ENCODE measurements at places on chromosomes 6 and 20. TPM values are rescaled to one million over a fixed set of nuclear protein-coding genes. Genes with fewer than 3 reads are reported as not detected.

PTGIS gene
- polyA plus RNA-seq = 0.05 TPM

BPIFA1 gene
- polyA plus RNA-seq = not detected

GABRR1 gene
- not detected for polyA plus RNA-seq

DNA sequence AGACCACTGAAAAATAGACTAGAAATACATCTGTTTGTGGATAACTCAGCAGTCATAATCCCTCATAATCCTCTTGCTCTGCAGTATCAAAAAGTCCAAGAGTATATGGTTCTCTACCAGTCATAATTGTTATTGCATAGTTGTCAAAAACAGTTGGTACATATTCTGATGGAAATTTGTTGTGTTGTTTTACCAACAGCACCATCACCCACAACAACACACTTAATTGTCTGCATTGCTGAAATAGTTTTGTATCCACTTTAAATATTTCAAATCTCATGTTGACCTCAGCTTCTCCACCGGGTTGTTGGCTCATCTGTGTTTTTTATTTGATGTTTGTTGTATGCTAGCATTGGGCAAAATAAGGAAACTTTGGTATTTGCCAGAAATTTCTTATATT is 39.4 kb downstream of the ITCH start:
- no peak for DNase-seq

DNA sequence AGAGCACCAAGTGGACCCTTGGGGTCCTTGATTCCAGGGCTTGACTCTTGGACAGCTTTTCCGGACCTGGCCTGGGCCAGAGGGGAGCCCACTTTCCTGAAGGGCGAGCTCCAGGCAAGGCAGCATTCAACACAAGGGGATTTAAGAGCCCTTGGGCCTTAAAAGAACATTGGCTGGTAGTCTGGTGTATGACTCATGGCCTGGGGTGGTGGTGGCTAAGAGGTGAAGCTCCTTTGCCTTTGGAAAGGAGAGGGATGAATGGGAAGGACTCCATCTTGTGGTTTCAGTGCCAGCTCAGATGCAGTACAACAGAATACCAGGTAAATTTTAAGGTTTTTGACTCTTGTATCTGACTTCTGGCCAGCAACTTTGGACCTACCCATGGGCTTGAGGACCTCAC is 760.7 kb downstream of the GRIK2 start:
- DNase-seq = no peak

DNA sequence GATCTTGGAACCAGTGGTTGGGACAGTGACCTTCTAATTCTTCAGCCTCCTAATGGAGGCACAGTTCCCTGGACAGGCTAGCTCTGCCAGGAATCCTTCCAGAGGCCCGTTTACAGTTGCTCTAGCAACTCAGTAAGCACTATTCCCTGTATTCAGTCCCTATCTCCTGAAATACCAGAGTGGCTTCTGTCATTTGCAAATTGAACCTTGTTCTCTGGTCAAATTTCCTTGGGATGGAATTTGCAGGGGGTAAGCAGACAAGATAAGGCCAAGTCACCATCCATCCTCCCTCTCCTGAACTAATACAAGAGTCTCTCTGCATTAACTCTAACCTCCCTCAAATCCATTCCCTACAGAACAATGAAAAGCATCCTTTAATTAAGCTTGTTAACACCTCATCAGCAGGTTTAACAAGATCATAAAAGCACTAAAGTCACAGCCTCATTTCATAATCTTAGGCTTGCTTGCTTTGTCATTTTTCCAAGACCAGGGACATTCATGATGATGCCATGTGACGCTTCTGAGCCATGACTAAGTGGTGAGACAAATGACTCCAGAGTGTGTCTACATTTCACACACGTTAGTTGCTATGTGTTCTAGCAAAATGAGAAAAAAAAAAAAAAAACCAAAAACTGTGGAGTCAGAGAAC is 37.1 kb downstream of the SLC22A23 start:
- no peak for DNase-seq

Data from A549 (cell line).